ENCODE measurements at places on chromosomes 4 and X. TPM values are rescaled to one million over a fixed set of nuclear protein-coding genes. Genes with fewer than 3 reads are reported as not detected.

- H3K27ac ChIP-seq: no peak overlapping the region
- H3K4me3 ChIP-seq: no peak overlapping the region
- H3K36me3 ChIP-seq: no peaks in the 10 kb centered on the region
- H3K27me3 ChIP-seq: no peaks in the 10 kb centered on the region
Observed at GRCh38 chr4:145352438-145353145, 129.1 kb upstream of the SMAD1 start.

- no peaks in the 10 kb centered on the region for H3K36me3 ChIP-seq
- no peaks in the 10 kb centered on the region for H3K27me3 ChIP-seq
Observed at GRCh38 chrX:78624962-78625909, 33.9 kb downstream of the RTL3 start.

DNA sequence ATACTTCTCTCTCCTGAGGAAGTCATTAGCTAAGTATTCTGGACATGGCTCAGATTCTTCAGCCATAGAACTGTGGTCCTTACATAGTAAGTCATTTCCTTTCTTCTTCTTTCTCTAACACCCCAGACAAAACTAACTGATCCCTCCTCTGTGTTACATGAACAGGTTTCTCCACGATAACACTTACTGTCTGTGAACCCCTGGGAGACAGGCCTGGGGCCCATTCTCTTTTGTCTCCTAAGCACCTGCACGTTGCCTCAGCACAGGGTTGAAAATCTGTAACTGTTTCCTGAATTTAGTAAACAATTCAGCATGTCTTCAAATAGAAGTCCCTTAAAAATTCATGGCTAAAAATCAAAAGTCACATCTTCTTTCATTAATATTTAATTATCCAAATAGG is 24.7 kb downstream of the APBB2 start:
- no peaks in the 10 kb centered on the region for H3K36me3 ChIP-seq
- no peak overlapping the region for H3K4me3 ChIP-seq
- H3K4me1 ChIP-seq: no peaks in the 10 kb centered on the region
- H3K27ac ChIP-seq: no peak overlapping the region

Gene PAGE5
- not detected for total RNA-seq

GRCh38 chr4:180923486-180923885 is 1319.7 kb upstream of the TENM3 start:
- H3K4me1 ChIP-seq: no peaks in the 10 kb centered on the region
- H3K27me3 ChIP-seq: no peaks in the 10 kb centered on the region
- no peak for DNase-seq
- H3K36me3 ChIP-seq: no peaks in the 10 kb centered on the region
- H3K4me3 ChIP-seq: no peak overlapping the region

GRCh38 chrX:119685225-119686066 is 7.5 kb downstream of the SEPTIN6 start:
- H3K4me1 ChIP-seq: no peaks in the 10 kb centered on the region
- DNase-seq: no peak
- H3K27ac ChIP-seq: peak overlapping the region; percentile 68
- H3K27me3 ChIP-seq: no peaks in the 10 kb centered on the region
- no peak overlapping the region for H3K4me3 ChIP-seq
- H3K36me3 ChIP-seq: no peaks in the 10 kb centered on the region

Gene PASD1
- total RNA-seq: not detected

DNA sequence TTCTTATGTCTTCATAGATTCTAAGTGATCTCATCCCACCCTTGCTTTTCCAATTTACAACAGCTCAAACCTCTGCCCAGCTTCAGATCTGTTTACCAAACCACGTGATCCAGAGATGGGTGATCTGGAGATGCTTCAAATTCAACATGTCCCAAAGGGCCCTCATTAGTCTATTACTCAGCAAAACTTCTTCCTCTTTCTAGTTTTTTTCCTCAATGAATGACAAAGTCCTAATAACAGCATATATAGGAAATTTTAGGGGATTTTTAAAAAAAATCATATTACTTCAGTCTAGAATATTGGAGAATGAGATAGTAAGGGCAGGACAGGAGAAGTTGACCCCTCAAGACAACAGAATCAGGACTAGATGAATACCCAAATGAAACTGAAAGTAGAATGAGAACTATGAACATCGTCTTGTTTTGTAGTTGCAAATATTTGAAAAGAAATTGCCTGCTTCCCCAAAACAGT is 127.1 kb downstream of the CFAP299 start:
- no peaks in the 10 kb centered on the region for H3K27me3 ChIP-seq
- no peak for DNase-seq
- H3K4me3 ChIP-seq: no peak overlapping the region
- no peaks in the 10 kb centered on the region for H3K36me3 ChIP-seq
- no peak overlapping the region for H3K27ac ChIP-seq

DNA sequence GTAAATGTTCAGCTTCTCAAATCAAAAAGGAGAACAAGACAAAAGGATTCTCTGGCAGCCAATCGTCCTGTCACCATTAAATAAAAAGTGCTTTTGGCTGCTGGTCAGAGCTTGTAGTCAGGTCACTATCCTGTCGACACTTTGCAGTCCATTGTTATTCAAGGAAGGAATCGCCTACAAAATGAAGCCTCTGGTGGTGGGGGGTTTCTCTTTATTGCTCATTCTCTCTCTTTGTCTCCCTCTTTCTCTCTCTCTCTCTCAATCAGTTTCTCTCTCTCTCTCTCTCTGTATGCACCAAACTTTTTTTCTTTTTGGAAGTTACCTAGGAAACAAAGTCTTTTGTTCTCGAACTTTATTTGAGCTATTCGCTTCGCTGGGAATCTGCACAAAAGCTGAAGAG is 17.6 kb upstream of the SCML1 start:
- H3K27me3 ChIP-seq: no peaks in the 10 kb centered on the region
- no peak overlapping the region for H3K4me3 ChIP-seq
- H3K4me1 ChIP-seq: no peaks in the 10 kb centered on the region
- DNase-seq: no peak

Gene SULT1E1
- total RNA-seq: not detected

- H3K27me3 ChIP-seq: no peaks in the 10 kb centered on the region
- no peaks in the 10 kb centered on the region for H3K36me3 ChIP-seq
- no peak overlapping the region for H3K4me3 ChIP-seq
- no peak overlapping the region for H3K27ac ChIP-seq
Observed at GRCh38 chr4:144399927-144400326, 246.0 kb upstream of the HHIP start.

Gene SMR3B
- total RNA-seq: not detected

Gene HTT
- total RNA-seq: 55.5 TPM

Gene SLC9B1
- total RNA-seq: not detected

Gene NLGN3
- 0.67 TPM for total RNA-seq

GRCh38 chr4:123206016-123206415 is 190.6 kb upstream of the SPRY1 start:
- no peaks in the 10 kb centered on the region for H3K4me1 ChIP-seq
- H3K27me3 ChIP-seq: no peaks in the 10 kb centered on the region
- no peak overlapping the region for H3K4me3 ChIP-seq
- H3K27ac ChIP-seq: no peak overlapping the region
- no peak for DNase-seq
- no peaks in the 10 kb centered on the region for H3K36me3 ChIP-seq

Gene LRCH2
- 0.44 TPM for total RNA-seq

Gene IGFBP7
- total RNA-seq: 89.5 TPM

DNA sequence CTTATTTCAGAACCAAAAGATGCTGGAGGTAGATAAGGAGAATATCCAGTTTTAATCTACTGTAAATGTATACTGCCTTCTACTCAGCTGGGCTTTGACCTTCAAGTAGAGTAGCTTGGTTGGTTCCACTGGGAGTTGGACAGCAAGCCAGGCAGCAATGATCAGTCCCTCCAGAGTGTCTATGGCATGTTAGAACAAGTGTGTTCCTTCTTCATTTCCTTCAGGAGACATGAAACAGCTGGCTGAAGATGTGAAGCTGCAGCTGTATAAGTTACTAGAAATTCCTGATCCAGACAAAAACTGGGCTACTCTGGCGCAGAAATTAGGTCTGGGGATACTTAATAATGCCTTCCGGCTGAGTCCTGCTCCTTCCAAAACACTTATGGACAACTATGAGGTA is 111.1 kb downstream of the NFKB1 start:
- no peaks in the 10 kb centered on the region for H3K27me3 ChIP-seq
- no peak overlapping the region for H3K4me3 ChIP-seq
- no peak for DNase-seq
- no peaks in the 10 kb centered on the region for H3K4me1 ChIP-seq
- peaks cover 25% of the 10 kb centered on the region for H3K36me3 ChIP-seq
- H3K27ac ChIP-seq: peak overlapping the region; percentile 5

DNA sequence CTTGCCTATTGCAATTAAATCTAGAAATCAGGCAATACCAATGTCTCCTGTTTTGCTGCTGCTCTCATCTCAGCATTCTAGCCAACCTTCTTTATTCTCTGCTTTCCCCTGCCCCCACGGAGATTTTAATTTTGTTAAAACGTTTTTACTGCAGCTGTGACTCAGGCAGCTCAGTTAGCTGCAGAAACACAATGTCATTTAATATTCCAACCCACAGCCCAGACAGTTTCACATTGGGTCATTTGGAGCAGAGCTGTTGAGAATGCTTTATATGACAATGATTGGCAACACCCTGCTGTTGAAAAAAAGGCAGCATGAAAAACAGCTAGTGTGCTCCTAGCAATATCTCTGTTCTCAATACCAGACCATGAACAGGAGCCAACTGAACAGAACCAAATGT is 12.6 kb upstream of the SLC10A4 start:
- H3K36me3 ChIP-seq: no peaks in the 10 kb centered on the region
- no peaks in the 10 kb centered on the region for H3K27me3 ChIP-seq
- H3K4me3 ChIP-seq: no peak overlapping the region
- DNase-seq: no peak
- H3K4me1 ChIP-seq: no peaks in the 10 kb centered on the region

- H3K4me1 ChIP-seq: no peaks in the 10 kb centered on the region
- H3K4me3 ChIP-seq: no peak overlapping the region
- no peaks in the 10 kb centered on the region for H3K36me3 ChIP-seq
- H3K27me3 ChIP-seq: no peaks in the 10 kb centered on the region
- no peak for DNase-seq
Observed at GRCh38 chr4:89582756-89583505, 254.0 kb downstream of the SNCA start.

DNA sequence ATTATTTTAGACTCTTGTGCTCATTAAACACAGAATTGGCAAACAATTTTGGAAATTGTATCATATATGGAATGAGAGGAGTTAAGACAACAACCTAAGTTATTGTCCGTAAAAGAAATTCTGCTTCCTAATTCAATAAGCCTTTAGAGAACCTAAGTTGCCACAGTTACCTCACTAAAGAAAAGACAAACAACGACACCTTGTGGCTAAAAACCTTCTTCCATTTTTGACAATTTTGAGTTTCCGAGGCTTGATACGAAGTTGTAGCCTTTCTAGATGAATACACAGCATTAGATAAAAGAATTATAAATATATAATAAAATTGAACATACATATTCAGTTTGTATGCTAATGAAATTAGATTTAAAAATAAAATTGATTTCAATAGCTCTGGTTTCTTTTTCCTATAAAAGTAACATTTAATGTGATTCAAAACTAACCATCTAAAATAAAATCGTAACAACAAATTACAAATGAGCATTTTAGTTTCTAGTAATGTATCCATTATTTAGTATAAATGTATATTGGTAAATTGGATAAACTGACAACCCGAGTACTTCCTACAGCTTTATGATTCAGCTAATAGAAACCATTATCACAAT is 275.1 kb downstream of the GPM6A start:
- no peaks in the 10 kb centered on the region for H3K27me3 ChIP-seq
- DNase-seq: no peak
- no peak overlapping the region for H3K4me3 ChIP-seq
- no peak overlapping the region for H3K27ac ChIP-seq
- H3K4me1 ChIP-seq: no peaks in the 10 kb centered on the region

DNA sequence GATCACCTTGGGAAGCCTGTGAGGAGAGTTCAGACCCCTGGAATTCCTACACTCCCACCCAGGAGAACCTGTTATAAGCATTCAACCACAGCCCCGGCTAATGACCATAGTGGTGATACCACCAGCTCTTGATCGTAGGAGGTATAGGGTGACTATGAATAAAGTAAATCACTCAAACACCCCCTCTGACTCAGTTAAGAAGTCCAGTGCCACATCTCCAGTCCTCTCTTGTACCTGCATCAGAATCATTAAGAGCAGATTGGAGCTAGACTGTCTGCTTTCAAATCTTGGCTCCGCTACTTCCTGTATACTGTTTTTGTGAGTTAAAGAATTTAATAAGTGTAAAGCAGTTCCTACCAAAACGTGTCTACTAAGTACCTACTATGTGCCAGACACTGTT is 565.1 kb upstream of the DIPK2B start:
- H3K27ac ChIP-seq: no peak overlapping the region
- H3K4me1 ChIP-seq: no peaks in the 10 kb centered on the region
- no peak for DNase-seq
- H3K27me3 ChIP-seq: no peaks in the 10 kb centered on the region
- H3K36me3 ChIP-seq: no peaks in the 10 kb centered on the region

Gene SLITRK2
- total RNA-seq: 0.11 TPM

- no peak overlapping the region for H3K27ac ChIP-seq
- no peaks in the 10 kb centered on the region for H3K36me3 ChIP-seq
- no peaks in the 10 kb centered on the region for H3K4me1 ChIP-seq
- no peak overlapping the region for H3K4me3 ChIP-seq
Observed at GRCh38 chr4:6228158-6229067, 28.1 kb upstream of the JAKMIP1 start.

Gene ERAS
- total RNA-seq: 0.32 TPM

- DNase-seq: no peak
- no peaks in the 10 kb centered on the region for H3K27me3 ChIP-seq
- H3K4me3 ChIP-seq: no peak overlapping the region
Observed at GRCh38 chrX:14927401-14927800, 54.2 kb downstream of the MOSPD2 start.

DNA sequence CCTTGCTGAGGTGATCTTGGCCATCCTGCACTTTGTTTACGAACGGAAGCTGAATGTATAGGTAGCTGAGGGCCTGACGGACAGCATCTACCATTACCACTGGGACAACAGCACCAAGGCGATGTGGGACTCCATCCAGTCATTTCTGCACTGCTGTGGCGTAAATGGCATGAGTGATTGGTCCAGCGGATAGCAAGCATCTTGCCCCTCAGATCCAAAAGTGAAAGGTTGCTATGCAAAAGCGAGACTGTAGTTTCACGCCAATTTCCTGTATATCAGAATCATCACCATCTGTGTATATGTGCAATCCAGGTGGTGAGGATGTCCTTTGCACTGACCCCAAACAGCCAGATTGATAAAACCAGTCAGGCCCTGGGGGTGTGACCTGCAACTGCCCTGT is 4.2 kb upstream of the PYURF start:
- H3K27me3 ChIP-seq: no peaks in the 10 kb centered on the region
- DNase-seq: no peak
- peaks cover 3% of the 10 kb centered on the region for H3K4me1 ChIP-seq

Gene ALAS2
- total RNA-seq: not detected

GRCh38 chr4:103405415-103405814 is 207.3 kb upstream of the CENPE start:
- no peaks in the 10 kb centered on the region for H3K27me3 ChIP-seq
- no peaks in the 10 kb centered on the region for H3K4me1 ChIP-seq
- H3K27ac ChIP-seq: no peak overlapping the region
- DNase-seq: no peak
- H3K4me3 ChIP-seq: no peak overlapping the region

GRCh38 chr4:55008166-55009056 is 117.0 kb downstream of the KDR start:
- H3K36me3 ChIP-seq: no peaks in the 10 kb centered on the region
- no peaks in the 10 kb centered on the region for H3K4me1 ChIP-seq
- no peak overlapping the region for H3K4me3 ChIP-seq
- DNase-seq: no peak
- no peak overlapping the region for H3K27ac ChIP-seq

- no peak overlapping the region for H3K4me3 ChIP-seq
- H3K27ac ChIP-seq: no peak overlapping the region
- DNase-seq: no peak
- H3K36me3 ChIP-seq: no peaks in the 10 kb centered on the region
Observed at GRCh38 chr4:162509333-162509732, 345.5 kb upstream of the FSTL5 start.

Gene PCDH7
- total RNA-seq: 4.7 TPM

All from colonic mucosa (tissue), 4 donors.